ENCODE measurements at places on chromosomes 5 and 9. TPM values are rescaled to one million over a fixed set of nuclear protein-coding genes. Genes with fewer than 3 reads are reported as not detected.

ADCY2 gene
- total RNA-seq: 10.1 TPM

SPAG8 gene
- total RNA-seq: 0.52 TPM

RETREG1 gene
- total RNA-seq: 26.1 TPM

MYMK gene
- not detected for total RNA-seq

PPP3R2 gene
- total RNA-seq: not detected

AQP3 gene
- 1,636 TPM for total RNA-seq

FAM200C gene
- 3.9 TPM for total RNA-seq

NMUR2 gene
- not detected for total RNA-seq

PLCXD3 gene
- total RNA-seq: 1.0 TPM

ORM1 gene
- 59.2 TPM for total RNA-seq

ANKDD1B gene
- 0.45 TPM for total RNA-seq

LURAP1L gene
- 10.9 TPM for total RNA-seq

HRH2 gene
- 1.1 TPM for total RNA-seq

OBP2B gene
- total RNA-seq: 11.7 TPM

HAVCR1 gene
- total RNA-seq: not detected

SV2C gene
- 0.30 TPM for total RNA-seq

TCERG1 gene
- 66.4 TPM for total RNA-seq

SPACA9 gene
- 10.3 TPM for total RNA-seq

LPAR1 gene
- 17.4 TPM for total RNA-seq

SYK gene
- 23.7 TPM for total RNA-seq

MAMDC4 gene
- 1.5 TPM for total RNA-seq

PALM2AKAP2 gene
- 0.30 TPM for total RNA-seq

Data from suprapubic skin (tissue), 4 donors.